ENCODE measurements at places on chromosomes 12 and 14.

DNA sequence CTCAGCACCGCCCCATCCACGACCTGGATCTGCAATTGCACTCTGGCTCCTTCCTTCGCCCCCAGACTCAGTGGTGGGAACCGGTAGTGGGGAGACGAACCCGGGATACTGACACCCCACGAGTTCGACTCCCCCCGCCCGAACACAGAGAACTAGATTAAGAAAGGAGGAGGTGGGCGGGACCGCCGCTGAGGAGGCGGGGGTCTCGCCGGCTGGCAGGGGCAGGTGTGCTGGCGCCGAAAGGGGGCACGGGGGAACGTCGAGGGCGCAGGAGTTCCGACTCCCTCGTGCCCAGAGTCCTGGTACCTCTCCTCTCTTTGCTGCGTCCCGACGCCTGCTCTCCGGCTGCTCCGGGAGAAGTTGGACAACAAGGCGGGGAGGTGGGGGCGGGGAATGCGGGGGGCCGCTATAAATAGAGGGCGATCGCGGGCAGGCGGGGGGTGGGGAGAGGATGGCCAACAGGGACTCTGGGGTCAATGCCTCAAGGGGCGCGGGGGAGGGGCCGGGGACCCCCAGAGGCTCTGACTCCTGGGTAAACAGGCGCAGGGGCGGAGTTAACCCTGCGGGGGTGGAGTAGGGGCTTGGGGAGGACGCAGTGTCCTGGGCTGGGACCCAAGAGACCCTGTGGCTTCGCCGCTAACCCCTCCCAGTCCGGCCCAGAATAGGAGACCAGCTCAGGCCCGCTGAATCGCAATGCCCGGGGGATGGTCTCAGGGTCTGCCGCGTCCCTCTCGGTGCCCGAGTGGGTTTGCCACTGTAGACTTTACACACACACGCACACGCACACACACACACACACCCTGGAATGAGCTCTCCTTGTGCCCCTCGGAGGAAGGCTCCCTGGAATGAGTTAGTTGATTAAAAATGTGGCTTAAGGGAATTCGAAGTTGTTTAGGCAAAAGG, 761 bp upstream of the NDRG2 start:
- no peak for DNase-seq

DNA sequence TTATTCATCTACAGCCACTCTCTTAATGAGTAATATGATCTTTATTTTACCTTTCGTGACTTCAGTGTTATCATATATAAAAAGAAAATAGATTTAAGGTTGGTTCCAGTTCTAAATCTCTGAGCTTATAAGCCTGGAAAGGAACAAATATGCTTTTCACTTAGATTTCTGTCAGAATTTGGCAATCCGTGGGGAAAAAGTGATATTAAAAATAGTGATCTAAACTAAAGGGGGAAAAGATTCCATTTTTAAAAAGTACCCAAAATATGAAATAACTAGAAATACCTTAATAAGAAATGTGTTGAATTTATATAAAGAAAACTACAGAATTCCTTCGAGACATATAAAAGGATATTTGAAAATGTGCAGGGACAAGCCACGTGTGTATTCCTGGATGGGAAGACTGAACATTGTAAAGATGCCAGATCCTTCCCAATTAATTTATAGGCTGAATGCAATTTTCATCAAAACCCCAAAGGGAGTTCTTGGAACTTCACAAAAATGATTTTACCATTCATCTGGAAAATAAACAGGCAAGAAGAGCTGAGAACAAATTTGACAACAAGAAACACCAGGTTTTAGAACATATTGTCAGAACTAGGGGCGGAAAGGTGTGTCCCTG, 142.5 kb downstream of the EFCAB11 start:
- no peak for DNase-seq

DNA sequence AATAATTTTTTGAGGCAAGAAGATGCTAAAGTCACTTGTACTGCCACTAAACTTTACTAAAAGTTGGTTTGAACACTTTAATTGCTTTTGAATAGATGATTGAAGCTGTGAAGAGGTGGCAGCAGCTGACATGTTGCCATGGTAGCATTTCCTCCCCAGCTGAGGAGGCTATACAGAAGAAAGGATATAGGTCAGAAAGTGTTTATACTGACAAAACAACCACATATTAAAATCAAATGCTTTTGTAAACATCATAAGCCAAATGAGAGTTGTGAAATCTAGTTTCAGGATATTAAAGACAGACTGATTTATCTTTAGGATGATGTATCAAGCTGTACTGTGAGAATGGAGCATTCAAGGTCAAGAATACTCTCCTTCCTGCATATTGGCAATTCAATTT, 41.7 kb downstream of the TSPAN19 start:
- DNase-seq: no peak

DNA sequence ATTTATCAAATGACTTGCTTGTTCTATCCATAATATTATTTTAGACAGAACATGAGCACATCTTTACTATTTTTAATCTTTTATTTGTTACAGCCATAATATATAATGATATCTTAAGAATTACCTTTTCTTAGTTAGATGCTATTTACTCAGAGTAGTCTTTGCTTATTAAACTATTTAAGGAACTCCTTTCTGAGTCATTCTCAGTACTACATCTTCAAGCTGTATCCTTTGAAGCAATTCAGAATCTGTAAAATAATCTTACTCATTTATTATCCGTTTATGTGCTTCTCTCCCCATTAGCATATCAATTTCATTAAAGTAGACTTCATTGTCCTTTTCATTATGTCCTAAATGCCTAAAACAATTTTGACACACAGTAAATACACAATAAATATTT, 240.4 kb upstream of the FAR2 start:
- DNase-seq: no peak

- no peak for DNase-seq
Measured at GRCh38 chr12:113000433-113000832, 22.1 kb downstream of the OAS2 start.

Measured in GM13976 (cell line).